ENCODE measurements at places on chromosomes 12 and 14.

GRCh38 chr12:64609536-64610078 is 688 bp upstream of the RASSF3 start:
- DNase-seq = no peak

GRCh38 chr12:24861766-24862540 is 86.9 kb downstream of the BCAT1 start:
- peak; percentile 61 for DNase-seq

- DNase-seq = no peak
These were observed 21.8 kb downstream of the ADCY6 start for GRCh38 chr12:48767047-48767446.

DNA sequence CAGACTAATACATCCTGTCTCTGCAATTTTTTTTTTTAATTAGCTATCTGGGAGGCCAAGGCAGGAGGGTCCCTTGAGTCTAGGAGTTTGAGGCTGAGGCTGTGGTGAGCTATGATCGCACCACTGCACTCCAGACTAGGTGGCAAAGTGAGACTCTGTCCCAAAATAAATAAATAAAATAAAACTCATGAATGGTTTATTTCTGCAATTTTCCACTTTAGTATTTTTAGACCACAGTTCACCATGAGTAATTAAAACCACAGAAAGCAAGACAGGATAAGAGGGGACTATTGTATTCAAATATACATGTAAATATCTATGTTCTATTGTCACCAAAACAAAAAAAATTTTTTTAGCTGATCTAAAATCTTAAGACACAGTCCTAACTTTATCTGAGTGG is 17.8 kb downstream of the TAOK3 start:
- peak; percentile 47 for DNase-seq
